ENCODE measurements at places on chromosomes 5 and 9.

- DNase-seq, result no peak
These were observed 57.5 kb downstream of the HOMER1 start for GRCh38 chr5:79456400-79456799.

DNA sequence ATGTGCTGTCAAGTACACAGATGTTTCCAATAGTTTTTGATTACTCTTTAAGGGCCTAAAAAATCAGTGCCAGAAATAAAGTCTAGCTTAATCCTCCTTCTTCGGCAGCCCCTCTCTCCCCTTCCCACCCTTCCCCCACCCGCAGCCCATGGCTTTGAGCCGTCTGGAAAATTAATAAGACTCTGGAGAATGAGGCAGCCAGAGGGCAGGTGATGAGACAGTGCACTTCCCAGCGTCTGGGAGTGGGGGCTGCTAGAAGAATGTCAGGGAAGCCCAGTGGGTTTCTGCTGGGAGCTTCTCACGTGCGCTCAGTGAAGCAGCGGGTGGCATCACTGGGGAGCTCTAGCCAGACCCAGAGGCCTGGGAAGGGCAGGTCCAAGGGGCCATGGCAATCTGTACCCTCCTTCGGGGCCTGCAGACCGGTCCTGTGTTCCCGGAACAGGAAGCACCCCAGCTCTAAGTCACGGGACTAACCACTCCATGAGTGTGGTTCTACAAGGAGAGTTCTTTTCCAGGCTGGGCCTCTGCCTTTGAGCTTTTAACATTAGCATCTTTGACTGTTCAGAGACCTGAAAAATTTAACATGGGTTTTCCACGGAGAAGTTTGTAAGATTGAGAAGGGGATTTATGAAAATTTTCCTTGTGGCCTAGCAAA lies 164.8 kb upstream of the OTULINL start:
- no peak for DNase-seq

DNA sequence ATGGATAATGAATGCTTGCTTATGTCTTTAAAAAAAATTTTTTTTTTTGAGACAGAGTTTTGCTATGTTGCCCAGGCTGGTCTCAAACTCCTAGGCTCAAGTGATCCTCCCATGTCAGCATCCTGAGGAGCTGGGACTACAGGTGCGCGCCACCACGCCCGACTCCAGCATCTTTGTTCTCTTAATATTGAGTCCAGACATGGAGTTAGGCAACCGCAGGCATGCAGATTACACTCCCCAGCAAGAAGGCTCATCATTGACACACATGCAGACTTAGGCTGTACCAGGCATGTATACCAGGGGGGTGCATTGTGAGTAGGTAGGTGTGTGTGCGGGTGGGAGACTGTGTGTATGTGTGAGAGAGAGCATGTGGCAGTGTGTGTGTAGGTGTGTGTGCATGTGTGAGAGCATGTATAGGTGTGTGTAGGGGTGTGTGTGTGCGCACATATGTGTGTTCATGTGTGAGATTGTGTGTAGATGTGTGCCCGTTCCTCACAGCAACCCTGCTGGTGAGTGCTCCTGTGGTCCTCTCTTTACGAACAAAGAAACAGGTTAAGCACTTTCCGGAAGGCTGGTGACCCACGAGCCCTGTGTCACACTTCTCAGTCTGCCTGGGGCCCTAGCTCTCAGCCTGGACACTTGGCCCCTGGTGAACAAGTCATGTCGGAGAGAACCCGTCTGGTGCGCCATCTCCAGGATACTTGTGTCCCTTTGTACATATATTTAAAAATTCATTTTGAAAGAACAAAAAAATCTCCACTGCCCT lies 6.2 kb downstream of the OBP2B start:
- DNase-seq, result no peak

DNA sequence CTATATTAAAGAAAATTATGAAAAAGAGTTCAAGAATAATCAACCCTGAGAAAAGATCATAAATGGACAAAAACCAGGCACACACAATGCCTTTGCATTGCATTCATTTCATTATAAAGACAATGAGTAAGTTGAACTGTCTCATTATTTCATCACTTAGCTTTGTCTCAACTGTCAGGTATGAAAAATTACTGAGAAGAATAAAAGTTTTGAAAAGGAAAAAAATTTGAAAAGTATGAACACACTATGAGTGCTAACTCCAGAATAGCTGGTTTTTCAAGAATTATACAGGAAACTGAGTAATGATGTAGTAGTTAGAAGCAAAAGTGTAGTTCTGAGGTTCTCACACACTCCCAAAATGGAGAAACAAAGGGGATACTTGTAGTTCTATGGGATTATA lies 16.3 kb upstream of the ANXA1 start:
- no peak for DNase-seq

GRCh38 chr5:160702311-160702803 lies 149.7 kb downstream of the ATP10B start:
- DNase-seq, result no peak

DNA sequence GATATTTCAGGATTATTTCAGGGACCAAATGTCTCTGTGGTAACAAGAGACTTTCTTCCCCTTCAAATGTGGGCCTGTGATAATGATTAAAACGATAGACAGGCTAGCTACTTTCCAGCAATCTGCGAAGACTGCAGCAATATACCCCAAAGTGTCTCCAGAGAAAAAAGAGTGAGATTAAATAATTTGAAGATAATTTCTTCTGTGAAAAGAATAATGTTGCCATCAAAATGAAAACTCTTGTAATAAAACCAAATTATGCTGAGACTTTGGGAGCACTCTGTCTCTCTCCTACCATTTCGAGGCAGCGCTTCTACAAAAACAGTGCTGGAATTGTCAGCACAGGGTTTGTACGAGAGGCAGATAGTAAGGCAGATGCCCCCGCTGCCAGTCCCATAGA lies 104.2 kb upstream of the SPOCK1 start:
- DNase-seq, result no peak
